ENCODE measurements at places on chromosomes 12 and 14.
A peak's percentile ranks its signal among the peaks of the same experiment; 100 is the strongest.

- DNase-seq, result no peak
Measured at GRCh38 chr12:117484901-117485300, 123.5 kb upstream of the NOS1 start.

- no peak for DNase-seq
Measured at GRCh38 chr12:119447618-119448017, 113.1 kb downstream of the CCDC60 start.

DNA sequence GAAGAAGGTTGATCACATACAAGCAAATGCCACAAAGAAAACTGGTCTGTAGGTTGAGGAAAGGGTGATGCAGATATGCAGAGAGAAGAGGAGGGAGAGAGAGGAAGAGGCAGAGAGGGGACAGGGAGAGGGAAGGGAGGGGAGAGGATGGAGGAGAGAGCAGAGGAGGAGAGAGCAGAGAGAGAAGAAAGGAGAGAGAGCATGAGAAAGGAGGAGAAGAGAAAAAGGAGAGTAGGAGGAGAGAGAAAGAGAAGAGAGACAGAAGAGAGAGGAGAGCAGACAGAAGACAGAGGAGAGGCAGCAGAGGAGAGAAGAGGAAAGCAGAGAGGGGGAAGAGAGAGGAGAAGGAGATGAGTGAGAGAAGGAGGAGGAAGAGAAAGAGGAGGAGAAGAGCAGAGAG is 59.2 kb downstream of the STXBP6 start:
- DNase-seq, result no peak

- DNase-seq, result no peak
Measured at GRCh38 chr14:35289623-35290022, 2.6 kb upstream of the PSMA6 start.

DNA sequence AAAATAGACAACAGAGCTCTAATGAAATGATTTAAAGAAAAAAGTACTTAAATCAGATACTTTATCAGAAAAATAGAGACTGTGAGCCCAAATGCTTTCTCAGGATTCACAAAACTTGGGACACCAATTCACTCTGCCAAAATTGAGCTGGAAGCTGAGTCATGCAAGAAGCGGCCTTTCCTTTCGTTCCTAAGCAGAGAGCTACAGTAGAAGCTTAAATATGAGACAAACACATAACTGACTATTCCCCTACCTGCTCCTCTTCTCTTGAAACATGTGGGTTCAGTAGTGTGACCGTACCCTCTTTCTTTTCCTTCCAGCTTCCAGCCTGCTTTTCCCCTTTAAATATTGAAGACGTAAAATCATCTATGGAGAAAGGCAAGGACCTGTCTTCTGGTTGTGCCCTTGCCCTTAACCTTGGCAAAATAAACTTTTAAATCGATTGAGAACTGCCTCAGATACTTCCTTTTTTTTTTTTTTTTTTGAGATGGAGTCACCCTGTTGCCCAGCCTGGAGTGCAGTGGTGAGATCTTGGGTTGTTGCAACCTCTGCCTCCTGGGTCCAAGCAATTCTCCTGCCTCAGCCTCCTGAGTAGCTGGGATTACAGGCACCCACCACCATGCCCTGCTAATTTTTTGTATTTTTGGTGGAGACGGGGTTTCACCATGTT is 4.4 kb upstream of the SDS start:
- DNase-seq, result no peak

DNA sequence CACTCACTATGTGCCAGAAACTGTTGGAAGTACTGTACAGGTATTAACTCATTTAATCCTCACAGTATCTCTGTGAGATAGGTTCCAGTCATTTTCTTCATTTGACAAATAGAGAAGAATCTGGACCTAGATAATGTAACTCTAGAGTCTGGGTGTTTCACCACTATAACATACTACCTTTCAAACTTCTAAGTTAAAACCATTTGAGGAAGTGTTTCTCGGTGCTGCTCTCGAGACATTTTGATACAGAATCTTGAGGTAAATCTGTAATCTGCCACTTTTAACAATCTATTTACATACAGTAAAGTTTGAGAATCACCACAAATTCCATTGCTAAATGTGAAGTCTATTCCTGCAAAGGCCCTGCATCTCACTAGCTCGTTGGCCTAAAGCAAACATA is 8.8 kb downstream of the OLR1 start:
- no peak for DNase-seq

GRCh38 chr12:54038871-54039414 is 6.1 kb downstream of the HOXC5 start:
- DNase-seq, result no peak

GRCh38 chr14:91980157-91980556 is 32.7 kb upstream of the FBLN5 start:
- peak; percentile 41 for DNase-seq

GRCh38 chr12:111242184-111242583 is 126.7 kb downstream of the PHETA1 start:
- no peak for DNase-seq

DNA sequence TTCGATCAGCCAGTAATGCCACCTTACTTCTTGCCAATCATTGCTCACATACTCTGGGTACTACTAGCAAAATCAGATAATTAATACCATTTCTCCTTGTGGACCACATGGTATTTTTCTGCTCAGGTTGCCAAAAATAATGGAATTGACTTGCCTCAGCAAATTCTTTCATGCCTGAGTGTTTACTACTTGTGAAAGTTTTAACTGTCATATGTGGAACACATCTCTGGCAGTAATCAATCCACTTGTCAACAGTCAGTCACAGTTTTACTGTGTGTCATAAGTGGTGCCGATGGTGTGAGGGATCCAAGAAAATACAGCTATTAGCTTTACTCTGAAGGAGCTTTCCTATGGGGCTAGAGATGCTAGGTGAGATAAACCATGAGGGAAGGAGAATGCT is 55.3 kb upstream of the ATF1 start:
- DNase-seq, result no peak

- DNase-seq, result peak; percentile 46
Measured at GRCh38 chr12:116015525-116015924, 262.0 kb downstream of the MED13L start.

DNA sequence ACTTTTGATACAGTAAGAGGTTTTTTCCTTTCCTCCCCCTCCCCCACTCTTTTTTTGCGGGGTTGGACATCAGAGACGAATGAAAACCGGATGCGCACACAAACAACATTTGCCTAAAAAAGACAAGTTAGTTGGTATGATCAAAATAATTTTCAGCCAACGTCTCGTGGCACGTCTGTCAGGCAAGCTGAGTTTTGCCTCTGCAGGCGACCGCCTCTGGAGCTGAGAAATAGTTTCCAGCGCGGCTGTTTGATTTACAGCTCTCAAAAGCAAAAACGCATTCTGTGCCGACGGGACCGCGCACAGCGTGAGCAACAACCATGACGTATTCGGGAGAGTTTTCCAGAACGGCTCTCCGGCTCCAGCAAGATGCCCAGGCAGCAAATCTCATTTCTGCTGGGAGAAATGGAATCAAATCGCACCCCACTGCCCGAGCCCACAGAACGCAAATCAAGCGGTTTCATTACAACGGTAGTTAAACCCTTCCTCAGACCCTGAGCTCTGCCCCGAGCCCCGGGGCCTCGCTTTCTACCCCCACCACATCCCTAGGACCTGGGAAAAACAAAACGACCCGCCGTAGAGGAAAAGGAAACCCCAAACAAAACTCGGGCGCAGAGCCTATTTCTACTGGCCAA is 14.2 kb upstream of the CALM1 start:
- peak; percentile 82 for DNase-seq

- DNase-seq, result no peak
Measured at GRCh38 chr12:131948166-131948712, 1.5 kb upstream of the EP400 start.

DNA sequence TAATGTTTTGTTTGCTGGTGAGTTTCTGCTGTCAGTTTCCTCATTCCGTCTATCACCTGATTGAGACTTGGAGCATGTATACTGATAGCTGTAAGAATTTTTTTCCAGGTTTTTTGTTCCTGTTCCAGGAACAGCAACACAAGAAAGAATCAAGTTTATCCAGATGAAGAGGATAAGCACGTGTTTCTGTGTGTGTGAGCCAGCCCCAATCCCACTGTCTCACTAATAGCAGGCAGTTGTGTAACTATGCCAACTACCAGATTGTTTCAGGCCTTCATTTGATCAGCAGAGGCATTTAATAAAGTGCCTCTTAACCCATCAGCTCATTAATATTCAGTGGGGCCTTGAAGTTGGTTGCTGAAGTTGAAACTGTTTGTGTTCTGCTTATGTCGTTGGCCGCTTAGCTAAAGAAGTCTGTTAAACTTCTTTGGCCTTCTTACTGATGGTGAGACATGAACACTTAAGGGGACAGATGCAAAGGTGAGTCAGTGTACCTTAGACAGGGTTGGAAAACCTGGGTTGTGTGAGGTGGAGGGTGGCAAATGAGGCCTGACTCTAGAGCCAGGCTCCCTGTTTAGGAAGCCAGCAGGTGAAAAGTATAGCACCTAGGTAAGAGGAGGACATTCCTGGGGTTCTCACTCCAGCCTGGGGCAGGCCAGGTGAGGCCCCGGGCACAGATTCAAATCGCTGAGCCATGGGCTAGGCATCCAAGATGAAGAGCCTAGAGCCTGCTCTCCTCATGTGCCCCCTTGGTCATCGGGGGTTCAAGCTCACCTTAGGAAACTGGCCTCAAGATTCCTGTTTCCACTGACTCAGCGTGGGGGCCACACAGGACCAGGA is 3.7 kb downstream of the ANKRD13A start:
- no peak for DNase-seq

DNA sequence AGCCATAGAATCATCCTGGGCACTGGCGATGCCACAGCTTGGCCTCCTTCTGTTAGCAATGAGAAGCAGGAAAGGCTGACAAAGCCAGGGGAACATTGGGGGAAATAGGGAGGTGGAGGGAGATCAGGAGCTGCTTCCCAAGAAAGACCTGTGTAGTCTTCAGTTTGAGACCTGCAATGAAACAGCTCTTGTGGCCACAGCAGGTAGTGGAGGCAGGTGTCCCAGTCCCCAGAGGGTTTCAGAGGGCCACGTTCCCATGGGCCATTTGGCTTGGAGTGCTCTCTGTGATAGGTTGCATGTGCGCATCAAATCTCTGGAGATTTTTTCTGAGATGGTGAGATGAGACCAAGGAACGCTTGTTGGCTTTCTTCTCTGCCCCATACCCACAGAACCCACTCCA is 14.4 kb upstream of the OR6S1 start:
- DNase-seq, result no peak

DNA sequence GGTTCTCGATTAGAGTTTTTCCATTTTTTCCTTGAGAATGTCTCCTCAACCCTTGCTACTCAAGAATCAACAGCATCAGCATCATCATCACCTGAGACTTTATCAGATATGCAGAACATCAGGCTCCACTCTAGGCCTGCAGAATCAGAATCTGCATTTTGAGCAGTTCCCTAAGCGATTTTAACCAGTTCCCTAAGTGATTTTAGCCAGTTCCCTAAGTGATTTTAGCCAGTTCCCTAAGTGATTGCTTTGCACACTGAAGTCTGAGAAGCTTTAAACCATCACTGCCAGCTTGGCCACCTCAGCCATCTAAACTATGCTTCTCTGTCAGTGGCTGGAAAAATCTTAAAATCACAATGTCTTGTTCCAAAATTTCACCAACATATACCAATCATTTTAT is 29.4 kb upstream of the SLC38A1 start:
- DNase-seq, result no peak

- no peak for DNase-seq
Measured at GRCh38 chr12:18468246-18469075, 207.1 kb downstream of the PIK3C2G start.

DNA sequence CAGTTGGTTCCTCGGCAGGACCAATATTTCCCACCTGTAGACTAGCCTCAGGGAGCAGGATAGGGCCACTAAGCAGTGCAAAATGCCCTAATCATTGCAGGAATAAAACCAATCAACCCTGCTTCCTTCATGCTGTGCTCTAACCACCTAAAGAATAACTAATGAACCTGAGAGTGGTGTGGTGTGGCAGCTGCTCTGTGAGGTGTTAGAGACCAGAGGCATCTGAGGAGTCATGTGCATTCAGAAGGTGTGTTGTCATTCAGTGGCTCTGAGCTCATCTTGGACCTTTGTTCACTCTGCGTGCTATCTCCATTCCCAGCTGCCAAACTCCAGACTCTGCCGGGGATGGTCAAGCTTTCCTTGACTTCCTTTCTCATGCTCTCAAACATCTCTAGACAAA is 136.7 kb upstream of the EGLN3 start:
- no peak for DNase-seq

DNA sequence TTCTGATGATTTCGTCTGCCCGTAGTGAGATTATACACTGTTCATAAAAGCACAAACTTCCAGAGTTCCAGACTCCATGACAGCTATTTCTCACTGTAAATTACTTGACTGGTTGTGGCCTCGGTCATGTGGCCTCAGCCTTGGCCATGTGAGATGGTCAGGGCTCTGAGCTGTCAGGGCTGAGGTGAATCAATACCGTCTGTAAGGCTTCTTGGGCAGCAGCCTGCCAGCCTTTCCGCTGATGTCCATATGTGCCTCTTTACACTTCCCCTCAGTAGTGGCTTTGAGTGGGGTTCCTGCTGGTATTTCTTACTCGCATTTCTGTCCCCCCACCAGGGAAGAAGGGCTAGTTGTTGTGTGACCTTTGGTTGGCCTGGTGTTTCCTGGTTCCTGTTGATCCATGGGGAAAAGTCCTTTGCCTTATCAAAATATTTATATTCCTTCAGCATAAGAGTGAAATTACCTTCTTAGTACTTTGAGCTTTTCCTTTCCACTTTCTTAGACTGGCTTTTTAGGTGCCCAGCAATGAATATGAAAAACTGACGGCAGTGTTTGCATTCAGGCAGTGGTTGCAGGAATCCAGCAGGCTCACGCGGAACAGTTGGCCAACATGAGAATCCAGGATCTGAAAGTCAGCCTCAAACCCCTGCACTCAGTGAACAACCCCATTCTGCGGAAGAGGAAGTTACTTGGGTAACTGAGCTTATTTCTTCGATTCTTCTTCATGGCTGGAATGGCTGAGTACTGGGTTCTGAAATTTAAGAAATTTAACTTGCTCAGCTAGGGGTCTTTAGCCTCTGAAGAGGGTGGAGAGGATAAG is 46.1 kb downstream of the MAPKAPK5 start:
- DNase-seq, result no peak

DNA sequence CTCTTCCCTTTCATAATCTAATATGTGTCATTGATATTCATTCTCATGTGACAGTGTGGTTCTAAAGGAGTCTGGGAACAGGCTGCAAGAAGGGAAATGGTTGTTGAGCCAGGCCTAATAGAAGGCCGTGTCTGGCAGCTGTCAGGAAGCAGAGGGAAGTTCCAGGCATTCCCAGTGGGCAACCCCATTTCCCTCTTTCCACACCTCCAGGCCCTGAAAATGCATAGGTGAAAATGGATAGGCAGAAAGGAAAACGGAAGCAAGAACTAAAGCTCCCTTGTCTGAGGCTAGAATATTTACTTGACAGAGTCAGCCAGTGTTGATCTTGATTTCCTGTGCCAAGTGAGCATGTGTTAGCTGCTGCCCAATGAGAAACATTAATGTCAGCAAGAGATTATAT is 97.7 kb downstream of the PPM1A start:
- DNase-seq, result no peak

- no peak for DNase-seq
Measured at GRCh38 chr12:2544230-2544629, 250.5 kb upstream of the FKBP4 start.

- DNase-seq, result no peak
Measured at GRCh38 chr12:79452906-79453305, 237.9 kb downstream of the PAWR start.

GRCh38 chr12:24929953-24930352 is 18.9 kb downstream of the BCAT1 start:
- DNase-seq, result no peak

GRCh38 chr14:94129111-94129757 is at the start of gene IFI27L2:
Gene IFI27L2, minus strand, starts transcription at chr14:94129604. Its CDS starts 40 bp downstream, at chr14:94129564.
- peak; percentile 88 for DNase-seq

Measured in SW480 (cell line).